ENCODE measurements at places on chromosomes 4 and X.
A peak's percentile ranks its signal among the peaks of the same experiment; 100 is the strongest.

DNA sequence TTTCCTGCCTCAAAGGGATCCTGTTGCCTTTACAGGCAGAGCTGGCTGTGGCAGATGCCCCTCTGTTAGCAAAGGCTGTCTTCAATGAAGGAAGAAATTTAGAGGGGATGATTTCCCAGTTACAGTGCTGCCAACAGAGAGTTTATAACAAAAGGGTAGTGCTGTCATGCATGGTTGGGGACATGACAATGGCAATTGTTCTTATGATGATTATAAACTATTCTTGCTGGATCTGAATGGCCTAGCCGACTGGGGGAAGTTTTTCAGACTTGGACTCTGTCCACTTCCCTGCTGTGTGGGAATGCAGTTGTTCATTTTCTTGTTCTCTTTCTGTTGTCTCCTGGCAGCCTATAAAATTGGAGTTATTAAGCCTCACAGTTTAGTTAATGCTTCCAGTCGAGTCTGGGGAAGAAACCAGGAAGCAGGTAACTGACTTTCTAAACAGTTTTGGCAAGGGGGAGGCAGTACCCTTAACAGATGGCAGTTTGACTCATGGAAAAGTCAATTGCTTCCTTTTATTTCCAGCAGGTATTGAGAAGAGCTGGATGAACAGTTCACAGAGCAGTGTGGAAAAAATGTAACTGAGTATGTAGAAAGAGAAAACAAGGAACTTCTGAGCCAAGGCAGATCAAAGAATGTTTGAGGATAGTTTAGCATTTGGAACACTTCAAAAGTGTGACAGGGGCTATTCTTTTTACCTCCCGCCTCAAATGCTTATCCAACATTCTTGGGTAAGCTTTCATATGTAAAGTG, 582.6 kb downstream of the RAPGEF2 start:
- no peak for DNase-seq

DNA sequence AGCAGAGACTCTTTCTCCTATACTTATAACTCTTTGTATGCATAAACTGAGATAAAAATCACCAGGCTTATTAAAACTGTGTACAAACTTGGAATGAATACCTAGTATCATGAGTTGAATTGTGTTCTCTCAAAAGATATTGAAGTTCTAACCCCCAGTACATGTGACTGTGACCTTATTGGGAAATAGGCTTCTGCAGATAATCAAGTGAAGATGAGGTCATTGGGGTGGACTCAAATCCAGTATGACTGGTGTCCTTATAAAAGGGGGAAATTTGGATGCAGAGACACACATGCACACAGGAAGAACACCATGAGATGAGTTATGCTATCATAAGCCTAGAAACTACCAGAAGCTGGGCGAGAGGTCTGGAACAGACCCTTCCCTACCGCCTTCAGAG, 26.2 kb downstream of the ZNF827 start:
- DNase-seq, result no peak

DNA sequence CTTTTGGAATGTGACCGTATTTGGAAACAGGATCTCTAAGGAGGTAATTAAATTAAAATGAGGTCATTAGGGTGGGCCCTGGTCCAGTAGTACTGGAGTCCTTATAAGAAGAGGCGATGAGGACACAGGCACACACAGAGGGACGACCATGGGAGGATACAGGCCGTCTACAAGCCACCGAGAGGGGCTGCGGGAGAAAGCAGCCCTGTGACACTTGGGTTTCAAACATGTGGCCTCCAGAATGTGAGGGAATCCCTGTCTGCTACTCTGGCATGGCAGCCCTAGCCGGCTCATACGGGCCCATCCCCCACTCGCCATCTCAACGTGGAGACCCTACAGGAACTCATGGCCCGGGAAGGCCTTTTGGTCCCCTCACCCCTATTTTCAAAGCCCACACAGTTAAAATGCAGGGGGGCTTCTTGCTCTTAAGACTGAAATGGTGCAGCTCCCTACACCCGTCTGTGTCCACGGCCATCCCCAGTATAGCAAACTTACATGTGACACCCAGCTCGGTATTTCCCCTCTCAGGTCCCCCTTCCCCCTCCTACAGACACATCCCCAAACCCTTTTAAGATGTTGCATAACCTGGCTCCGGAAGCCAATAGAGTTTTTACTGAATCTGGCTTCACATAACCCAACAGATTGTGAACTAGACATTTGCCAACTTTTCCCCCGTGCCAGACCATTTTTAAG, 124.1 kb upstream of the TBL1X start:
- peak; percentile 29 for DNase-seq

GRCh38 chr4:185529413-185529812, 5.9 kb downstream of the PDLIM3 start:
- DNase-seq, result no peak

DNA sequence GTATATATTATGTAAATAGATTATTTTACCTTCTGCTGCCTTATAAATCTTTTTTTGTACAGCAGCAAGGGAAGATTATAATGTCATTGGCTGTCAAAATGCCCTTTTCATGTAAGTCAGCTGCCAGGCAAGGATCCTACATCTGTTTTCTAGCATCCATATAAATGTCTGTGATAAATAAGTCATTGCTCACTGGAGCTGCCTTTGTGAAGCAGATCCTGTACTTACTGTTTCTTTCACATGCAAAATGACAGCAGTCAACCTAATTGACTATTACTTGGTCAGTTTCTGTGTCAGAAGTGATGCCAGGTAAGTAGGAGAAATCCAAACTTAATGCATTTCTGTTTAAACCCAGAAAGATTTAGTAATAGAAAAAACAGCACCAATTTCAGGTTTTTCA, 620.7 kb downstream of the RPA4 start:
- DNase-seq, result no peak

- DNase-seq, result no peak
Measured at GRCh38 chr4:90118527-90119195, 8.5 kb upstream of the CCSER1 start.

GRCh38 chrX:15448010-15448639, 45.0 kb downstream of the PIR start:
- DNase-seq, result no peak

DNA sequence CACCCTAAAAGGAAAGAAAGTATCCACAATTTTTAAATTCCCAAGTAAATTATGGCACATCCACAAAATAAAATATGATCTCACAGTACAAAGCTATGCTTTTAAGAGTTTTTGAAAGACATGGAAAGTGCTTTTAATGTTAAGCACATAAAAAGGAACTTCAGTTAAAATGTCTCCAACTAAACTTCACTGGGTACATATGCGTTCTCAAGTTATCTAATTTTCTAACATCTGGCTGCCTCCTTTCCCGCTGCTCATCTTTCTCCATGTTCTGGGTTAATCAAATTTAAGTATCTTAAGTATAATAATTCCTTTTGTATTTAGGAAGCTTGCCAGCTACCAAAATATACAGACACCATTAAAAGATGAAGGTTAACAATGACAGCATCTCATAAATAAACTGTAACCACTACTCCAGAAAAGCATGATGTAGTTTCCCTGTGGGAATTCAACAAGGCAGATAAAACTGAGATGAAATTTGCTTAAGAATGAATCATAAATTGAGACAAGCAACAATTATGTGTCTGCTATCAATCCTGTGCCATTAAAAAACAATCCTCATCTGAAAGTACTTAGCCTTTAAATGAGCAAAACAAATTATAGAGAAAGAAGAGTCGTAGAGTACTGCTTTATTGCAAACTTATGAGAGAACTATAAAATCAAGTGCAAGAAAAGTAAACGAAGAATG, 25.1 kb downstream of the PRSS12 start:
- DNase-seq, result no peak

DNA sequence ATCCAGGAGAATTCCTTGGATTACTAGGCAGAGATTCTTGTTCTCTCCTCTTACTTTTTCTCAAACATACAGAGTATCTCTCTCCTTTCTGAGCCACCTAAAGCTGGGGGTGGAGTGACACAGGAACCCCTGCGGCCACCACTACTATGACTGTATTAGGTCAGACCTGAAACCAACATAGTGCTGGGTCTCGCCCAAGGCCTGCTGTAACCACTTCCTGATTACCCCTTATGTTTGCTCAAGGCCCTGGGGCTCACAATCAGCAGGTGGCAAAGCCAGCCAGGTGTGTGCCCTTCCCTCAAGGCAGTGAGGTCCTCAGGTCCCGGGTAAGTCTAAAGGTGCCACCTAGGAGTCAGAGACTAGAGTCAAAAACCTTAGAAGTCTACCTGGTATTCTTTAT, 166.4 kb downstream of the PARM1 start:
- no peak for DNase-seq

GRCh38 chr4:174373821-174374220, 90.1 kb downstream of the CEP44 start:
- DNase-seq, result no peak

- no peak for DNase-seq
Measured at GRCh38 chr4:6910960-6911874, 1.6 kb downstream of the TBC1D14 start.

GRCh38 chr4:182809417-182810102, 107.6 kb downstream of the DCTD start:
- DNase-seq, result no peak

- DNase-seq, result no peak
Measured at GRCh38 chr4:122824616-122825015, 2.0 kb upstream of the FGF2 start.

- DNase-seq, result no peak
Measured at GRCh38 chr4:94256828-94257227, 49.2 kb downstream of the SMARCAD1 start.

DNA sequence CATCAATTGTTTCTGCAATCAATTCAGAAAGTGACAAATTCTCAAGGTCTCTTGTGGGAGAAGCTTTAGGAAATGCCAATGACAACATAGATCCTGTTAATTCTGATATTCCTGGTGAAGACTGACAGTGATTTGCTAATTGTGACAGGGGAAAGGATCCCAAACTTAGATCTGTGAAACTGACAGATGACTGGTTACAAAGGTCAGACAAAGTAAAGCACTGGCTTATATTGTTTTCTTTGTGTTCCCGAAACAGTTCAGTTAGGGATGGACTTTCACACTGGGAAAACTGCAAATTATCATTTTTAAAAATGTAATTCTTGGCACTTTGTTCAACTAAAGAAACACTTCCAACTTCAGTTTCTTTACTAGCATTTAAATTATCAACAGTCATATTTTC, 30.1 kb downstream of the NAT8L start:
- no peak for DNase-seq

- DNase-seq, result no peak
Measured at GRCh38 chr4:5340991-5341451, 289.7 kb downstream of the STK32B start.

DNA sequence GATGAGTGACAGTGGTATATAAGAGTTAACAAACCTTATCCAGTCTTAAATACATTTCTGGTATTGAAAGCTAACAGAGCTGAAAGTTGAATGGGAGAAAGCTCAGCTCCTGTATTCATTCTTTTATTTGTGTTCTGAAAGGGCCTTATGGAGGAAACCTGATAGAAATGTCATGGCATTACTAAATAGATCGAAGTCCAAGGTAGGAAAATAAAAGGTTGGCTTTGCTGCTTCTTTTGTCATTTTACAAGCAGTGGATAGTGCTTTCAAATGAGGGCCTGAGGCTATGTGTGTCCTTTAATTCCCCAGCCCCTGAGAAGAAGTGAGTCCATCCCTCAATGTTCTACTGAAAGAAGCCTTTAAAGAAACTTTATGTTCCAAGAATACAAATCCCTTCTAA, 974.3 kb upstream of the INTU start:
- DNase-seq, result no peak

GRCh38 chr4:75007891-75008290, 75.0 kb downstream of the PARM1 start:
- DNase-seq, result no peak

DNA sequence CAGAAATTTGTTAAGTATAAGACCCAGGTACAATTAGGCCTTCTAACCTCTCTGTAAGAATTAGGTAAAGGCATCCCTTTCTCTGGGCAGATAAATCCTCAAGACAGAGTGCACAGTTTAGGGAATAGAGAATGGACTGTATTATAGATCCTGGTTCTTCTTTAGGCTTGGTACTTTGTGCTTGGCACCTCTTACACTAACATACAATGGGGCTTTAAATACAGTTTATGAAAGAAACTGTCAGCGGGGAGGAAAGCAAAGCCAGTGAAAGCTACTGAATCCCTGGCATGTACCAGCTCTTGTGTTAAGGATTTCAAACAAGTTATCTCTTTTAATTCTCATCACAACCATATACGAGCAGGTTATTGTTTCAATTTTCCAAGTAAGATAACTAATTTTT, 1350.0 kb downstream of the ADGRL3 start:
- DNase-seq, result no peak

DNA sequence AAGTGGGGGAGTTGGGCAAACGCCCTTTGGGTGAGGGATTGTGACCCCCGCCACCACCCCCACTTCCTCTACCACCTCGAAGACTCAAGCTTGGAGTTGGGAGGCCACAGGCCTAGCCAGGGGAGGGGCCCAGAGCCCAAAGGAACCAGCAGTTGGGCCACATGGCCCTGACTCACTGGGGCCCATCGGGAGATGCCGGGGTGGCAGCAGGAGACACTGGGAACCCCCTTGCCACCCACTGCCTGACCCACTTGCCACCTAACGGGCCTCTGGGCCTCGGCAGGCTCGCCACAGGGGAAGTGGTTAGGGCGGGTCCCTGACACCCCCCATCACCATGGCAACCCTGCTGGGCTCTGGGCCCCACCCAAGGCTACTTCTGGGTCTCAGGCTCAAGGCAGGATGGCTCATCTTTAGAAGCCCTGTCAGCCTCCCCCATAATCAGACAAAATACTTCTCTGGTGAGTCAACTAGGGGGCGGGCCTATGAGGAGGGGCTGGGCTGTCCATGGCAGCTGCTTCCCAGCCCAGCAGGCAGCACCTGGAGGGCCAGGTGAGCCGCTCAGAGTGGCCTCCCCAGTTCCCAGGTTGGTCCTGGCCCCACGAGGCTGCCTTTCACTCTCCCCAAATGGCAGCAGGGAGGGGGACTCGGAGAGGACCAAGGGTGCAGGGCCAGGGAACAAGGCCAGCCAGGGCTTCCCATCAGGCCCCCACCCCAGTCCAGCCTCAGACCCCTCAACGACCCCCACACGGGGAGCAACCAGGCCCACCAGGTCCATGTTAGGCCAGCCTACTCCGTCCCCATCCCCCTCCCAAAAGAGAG, 5.6 kb downstream of the FLNA start:
- peak; percentile 92 for DNase-seq

DNA sequence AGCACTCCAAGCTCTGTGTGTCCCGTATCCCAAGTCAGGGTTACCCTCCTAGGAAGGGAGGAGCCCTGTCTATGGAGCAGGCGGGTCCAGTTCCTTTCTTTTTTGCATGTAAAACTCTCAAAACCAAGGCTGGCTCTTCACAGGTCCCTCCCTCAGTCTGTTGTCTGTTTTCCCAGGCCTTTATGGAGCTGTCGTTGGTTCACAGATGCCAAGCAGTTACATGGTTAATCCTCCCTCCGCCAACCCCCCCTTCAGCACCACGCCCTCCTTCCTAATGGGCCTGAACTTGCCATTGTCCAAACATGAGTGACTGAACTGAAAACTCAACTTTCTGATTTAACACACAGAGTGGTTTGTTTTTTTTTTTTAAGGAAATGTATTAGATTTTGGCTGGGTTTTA, 148.3 kb downstream of the STOX2 start:
- no peak for DNase-seq

GRCh38 chrX:136711147-136711546, 63.2 kb downstream of the CD40LG start:
- DNase-seq, result no peak

Measured in stimulated activated CD4-positive, alpha-beta T cell treated with anti-CD3 and anti-CD28 coated beads, Interleukin-4, amount 100 ng/mL, for 24 hours (primary cell).